ENCODE measurements at places on chromosomes 3 and 15.
A peak's percentile ranks its signal among the peaks of the same experiment; 100 is the strongest.

DNA sequence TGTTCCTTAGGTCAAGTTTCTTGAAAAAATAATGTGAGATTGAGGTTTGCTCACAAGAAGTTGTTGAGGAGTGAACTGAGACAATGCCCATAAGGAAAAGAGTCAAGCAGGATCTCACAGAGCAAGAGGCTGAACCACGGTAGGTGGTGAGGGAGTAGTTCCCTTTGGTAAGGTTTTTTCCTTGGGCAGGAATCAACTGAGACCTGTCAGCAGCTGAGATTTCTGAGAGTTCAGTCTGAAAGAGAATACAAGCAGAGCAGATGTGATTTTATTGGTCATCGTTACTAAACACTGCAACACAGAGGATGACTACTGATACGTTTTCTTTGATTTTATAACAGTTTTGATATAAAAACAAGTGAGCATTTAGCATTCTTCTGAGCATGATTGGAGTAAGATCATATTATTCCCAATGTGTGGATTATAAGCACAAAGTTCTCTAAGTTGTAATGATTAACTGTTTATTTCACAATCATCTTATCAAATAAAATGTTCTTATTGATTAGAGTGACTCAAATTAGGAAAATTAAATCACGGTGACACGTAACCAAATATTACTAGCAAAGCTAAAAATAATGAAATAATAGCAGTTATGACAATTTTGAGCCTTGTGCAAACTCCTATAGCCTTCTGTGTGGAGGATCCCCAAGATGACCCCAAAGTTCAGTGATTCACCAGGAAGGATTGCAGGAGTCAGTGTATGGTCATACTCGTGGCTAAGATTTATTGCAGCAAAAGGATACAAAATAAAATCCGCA lies 346.2 kb upstream of the ZNF717 start:
- DNase-seq, result no peak

DNA sequence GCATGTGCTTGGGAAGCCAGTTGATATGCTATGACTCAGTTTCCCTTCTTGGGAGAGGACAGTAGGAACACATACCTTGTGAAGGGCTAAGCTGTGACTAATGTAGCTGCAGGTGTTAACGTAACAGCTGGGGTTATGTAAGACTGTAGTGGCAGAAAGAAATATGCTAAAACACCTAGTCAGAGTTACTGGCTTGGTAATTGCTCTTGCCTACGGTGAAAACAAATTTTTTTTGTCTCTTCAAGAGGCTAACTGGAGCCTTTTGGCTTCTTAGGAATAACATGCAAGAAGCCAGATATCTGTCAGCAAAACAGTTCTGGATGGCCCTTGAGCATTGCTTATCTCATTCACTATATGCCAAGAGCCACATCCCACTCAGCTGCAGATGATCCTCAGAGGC lies 1.4 kb downstream of the MAPKBP1 start:
- DNase-seq, result no peak

GRCh38 chr3:61597906-61598305 lies 36.5 kb downstream of the PTPRG start:
- no peak for DNase-seq

- no peak for DNase-seq
Observed at GRCh38 chr3:61908382-61908781, 347.0 kb downstream of the PTPRG start.

DNA sequence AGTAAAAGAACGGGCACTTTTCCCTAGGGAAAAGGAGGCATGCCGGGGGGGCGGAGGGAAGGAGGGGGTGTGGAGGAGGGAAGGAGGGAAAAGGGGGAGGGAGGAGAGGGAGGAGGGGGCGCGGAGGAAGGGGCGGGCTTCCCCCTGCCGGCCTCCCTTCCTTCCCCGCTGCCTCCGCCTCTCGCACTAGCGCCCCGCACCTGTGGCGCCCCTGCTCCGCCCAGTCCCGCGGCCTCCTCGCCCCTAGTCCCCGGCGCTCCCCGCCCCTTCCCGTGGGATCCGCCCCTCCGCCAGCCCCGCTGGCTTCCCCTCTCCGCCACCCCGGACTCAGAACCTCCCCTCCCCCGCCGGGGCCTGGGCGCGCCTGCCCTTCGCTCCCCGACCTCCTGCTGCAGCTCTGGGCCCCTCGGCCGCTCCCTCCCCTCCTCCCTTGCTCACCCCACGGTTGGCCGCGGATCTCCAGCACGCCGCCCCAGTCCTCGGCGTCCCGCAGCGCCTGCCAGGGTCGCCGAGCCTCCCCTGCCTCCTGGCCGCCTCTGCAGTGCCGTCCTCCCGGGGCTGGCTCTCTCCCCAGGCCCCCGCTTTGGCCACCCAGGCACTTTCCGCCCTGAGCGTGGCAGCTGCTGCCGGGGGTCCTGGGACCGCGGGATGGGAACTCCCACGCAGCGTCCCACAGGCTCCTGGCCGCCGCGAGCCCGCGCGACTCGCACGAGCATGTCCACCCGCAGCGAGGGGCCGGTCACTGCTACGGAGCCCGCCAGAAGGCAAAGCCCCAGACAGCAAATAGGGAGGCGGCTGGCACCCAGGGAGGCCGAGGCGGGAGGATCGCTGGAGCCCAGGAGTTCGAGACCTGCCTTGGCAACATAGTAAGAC lies 147.4 kb downstream of the TJP1 start:
- DNase-seq, result no peak

GRCh38 chr3:185313693-185314246 lies 49.2 kb upstream of the MAP3K13 start:
- DNase-seq, result no peak

- DNase-seq, result no peak
Observed at GRCh38 chr15:62841891-62842559, 200.5 kb upstream of the TPM1 start.

GRCh38 chr15:95479308-95479707 lies 851.2 kb upstream of the NR2F2 start:
- no peak for DNase-seq

DNA sequence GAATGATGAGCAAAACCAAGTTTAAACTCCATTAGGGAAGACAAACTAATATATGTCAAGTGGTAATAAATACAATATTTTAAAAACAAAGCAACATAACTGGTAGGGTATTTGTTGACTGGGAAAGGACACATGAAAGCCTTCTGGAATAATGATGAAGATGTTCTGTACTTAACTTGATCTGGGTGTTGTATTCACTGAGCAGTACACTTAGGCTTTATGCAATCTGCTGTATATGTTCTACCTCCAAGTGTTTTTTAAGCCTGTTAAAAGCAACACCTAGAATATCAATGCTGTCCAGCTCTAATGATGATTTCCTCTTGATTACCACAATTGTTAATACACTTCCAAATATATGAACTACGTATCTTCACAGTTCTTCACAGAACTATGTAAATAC lies 46.6 kb downstream of the GSK3B start:
- DNase-seq, result no peak

DNA sequence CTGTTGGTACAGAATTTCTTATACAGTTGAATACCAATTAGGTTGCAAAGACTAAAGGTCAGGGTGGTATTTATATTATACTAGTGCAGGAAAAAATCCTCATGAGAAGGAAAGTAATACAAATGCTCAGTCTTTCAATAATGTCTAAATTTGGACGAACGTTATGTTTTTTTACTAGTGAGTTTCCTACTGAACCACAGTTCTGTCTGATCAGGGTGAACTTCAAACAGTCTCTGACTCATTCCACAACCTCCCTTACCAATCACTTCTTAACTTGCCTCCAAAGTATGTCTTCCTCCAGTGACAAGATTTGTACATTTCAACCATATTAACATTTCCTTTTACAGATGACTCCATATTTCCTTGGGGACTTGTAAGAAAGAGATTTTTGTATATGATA lies 3.4 kb downstream of the TMEM212 start:
- no peak for DNase-seq

- no peak for DNase-seq
Observed at GRCh38 chr3:74273091-74273490, 341.4 kb downstream of the CNTN3 start.

DNA sequence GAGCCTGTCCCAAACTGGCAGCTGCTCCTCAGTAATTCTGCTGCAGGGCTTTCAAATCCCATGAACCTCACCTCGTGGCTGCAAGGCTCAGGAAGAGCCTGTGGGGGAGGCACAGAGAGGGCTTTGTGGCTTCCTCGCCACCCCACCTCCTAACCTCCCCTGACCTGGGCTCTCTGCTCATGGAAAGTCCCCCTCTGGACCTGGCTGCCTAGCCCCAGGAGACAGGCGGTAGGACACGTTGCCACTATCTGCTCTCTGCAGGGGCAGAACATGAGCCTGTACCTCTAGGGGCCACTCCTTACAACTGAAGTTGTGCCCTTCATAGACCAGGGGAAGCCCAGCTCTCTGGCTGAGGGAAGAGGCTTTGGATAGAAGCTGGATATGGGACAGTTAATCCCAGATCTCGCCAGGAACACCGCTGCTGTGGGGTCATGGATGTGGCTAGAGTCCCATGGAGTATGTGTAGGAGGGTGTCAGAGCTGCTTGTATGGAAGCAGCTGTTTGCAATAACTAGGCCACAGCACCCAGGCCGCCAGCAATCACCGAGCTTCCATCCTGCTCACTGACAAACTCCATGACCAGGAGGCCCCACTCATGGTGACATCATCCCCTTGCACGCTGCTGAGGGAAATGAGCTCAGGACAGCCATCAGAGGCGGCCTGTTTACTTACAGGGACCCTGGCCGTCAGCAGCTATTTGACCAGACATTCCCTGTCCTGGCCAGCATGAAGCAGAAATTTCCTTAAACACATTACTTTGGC lies 34.0 kb upstream of the CILP start:
- no peak for DNase-seq

- peak; percentile 43 for DNase-seq
Observed at GRCh38 chr15:89332446-89332845, 2.2 kb downstream of the POLG start.

- DNase-seq, result peak; percentile 21
Observed at GRCh38 chr3:189340680-189341460, 169.1 kb downstream of the TPRG1 start.

DNA sequence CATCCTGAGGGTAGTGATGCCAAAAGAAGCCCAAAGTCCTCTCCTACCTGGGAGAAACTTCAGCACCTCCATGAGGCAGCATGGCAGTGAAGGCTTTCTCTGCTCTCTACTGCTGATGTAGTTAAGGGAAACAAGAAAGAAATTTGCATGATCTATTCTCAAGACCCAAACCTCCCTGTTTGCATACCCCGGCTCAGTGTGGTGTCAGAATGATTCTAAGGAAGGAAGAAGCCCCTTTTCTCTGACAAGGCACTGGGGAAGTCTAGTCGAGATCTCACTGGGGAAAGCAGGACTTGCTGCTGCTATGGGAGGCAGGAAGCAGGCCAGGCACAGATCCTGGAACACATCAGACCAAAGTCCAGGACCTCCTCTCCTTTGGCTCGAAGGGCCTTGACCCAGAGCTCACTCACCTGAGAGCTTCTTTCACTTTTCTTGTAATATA lies 89.4 kb upstream of the ICE2 start:
- DNase-seq, result no peak

DNA sequence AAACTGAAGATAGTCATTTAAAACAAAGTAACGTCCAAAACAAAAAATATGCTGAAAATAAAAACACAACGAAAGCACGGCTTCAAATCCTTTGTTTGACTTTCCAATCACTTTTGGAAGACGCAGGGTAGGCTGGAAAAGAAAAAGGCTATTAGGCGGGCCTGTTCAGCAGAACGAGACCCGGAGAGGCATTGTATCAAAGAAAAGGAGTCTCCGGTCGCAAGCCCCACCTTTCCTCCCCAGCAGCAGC lies 691 bp downstream of the SENP7 start:
- DNase-seq, result no peak

All from hematopoietic multipotent progenitor cell treated with erythropoietin and hydrocortisone succinate and interleukin-3 and kit ligand, for 8 days (in vitro differentiated cells).